Stimulated activated effector memory CD8-positive, alpha-beta T cell treated with anti-CD3 and anti-CD28 coated beads, Interleukin-12 subunit alpha, Interleukin-12 subunit beta, amount 100 ng/mL, for 72 hours (primary cell): ENCODE measurements at places on chromosomes 1 and 21.

DNA sequence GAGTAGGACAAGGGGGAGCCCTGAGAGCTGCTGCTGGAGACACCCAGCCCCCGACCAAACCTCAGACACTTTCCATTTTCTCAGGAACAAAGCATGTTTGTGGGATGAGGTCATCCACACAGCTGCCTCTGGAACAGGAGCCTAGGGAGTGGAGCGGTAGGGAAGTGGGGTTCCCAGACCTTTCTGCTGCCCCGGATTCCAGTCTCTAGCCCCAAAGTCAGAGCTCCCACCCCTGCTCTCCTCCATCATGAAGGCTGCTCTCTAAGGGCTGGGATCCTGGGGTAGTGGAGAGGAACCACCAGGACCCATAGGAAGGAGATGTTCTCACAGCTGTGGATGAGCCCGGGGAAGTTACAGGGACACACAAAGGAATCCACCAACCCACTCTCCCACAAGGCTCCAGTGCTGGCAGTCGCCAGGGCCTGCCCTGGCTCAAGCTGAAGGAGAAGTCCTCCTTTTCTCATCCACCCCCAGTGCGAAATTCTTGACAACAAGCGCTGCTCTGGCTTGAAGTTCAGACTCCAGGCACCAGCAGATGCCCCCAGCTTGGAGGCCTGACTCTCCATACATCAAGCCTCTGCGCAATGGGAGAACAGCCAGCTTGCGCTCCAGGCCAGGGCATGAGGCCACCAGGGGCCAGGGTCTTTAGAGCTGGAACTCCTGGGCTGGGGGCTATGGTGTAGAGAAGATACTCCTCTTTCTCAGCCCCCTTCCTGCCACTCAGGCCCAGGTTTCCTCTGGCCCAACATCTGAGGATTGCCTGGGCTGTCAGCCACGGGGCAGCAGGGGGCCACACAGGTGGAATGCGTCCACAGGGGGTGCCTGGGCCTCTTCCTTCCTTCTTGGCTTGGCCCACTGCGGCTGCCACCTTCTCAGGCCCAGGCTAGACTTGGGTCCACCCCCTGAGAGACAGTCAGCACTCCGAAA, 4.5 kb downstream of the FHL3 start:
- DNase-seq = no peak

- DNase-seq = no peak
These were observed 13.4 kb downstream of the LAPTM5 start for GRCh38 chr1:30744060-30744756.

DNA sequence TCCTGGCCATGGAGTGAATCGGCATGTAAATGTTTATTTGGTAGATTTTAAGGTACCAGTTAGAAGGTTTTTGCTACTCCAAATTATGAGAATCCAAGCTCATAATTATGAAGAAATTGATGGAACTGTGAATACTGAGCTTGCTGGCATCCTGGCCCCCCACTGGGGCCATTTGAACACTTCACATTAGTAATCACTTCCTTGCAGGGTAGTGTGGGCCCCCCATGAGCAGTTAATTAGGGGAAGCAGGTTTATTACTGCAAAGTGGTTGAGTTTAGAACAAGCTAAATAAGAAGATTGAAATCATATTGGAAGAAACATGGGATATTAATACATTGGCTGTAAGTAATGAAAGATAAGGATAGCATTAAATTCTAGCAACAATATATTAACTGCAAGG, 86.7 kb downstream of the S1PR1 start:
- DNase-seq = no peak

DNA sequence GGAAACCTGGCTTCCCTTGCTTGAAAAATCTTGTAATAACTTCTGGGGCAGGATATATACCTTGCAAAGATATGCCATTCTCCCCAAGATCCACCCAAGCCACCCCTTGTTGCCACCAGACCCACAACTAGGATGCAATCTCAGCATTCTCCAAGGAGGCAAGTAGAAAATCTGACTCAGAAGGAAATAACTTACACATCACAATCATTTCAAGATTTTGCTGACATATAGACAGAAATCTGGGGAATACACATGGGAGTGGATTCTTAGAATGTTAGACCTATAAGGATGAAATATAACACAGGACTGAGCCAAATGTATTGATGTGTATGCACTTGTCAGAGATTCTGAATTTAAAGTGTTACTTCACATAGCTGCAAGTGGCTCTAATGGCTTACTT, 14.8 kb upstream of the ZDHHC18 start:
- DNase-seq = no peak

GRCh38 chr1:84598418-84598817, 24.2 kb upstream of the CTBS start:
- DNase-seq = no peak

DNA sequence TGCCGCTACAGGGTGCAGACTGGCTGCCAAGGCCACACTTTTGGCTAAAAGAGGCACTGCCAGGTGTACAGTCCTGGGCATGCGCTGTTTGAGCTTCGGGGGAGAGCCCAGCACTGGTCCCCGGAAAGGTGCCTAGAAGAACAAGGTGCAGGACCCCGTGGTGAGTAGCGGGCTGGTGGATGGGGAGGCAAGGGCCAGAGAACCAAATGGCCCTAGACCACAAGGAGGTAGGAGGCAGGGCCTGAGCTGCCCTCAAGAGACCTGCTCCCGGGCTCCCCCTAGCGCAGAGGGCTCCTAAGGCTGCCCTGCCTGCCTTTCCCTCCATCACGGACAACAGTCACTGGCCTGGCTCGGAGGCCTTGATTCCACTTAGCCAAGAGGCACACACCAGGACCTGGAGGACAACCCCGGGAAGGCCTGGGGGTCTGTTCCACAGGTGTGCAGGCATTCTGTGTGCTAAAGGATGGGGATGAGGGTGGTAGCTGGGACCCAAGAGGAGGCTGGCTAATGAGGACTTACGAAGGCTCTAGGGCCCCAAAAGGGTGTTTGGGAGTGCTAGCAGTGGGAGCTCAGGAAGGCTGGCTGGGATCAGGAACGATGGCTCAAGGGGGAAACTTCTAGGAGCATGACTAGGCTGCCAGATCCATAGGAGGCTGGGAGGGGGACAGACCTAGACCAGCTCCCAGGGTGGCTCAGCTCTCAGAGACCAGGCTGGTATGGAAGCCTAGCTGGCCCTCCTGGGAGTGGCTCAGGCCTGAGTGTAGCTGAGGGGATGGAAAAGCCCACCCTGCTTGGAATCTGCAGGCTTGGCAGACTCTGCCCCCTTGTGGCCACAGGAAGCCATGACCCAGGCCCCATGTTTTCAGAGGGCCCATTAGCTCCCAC, 742 bp downstream of the ARTN start:
- peak; percentile 44 for DNase-seq

DNA sequence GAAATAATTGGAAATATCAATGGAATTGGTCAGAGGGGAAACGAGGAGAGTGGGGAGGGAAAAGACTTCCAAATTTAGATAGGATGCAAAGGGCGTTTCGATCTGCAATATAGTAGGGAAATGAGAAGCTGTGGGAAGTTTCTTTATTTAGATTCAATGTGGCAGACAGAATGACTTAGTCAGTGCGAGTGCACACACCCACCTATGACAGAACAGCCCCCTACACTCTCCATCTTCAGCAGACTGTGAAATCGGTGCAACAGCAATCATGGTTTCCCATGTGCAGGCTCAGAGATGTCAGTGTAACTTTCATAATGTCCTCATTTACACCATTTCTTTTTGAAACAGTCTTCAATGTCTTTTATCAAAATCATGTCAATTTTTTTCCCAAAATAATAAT, 46.0 kb downstream of the DIP2A start:
- DNase-seq = no peak

GRCh38 chr1:31482482-31483011, 69.5 kb downstream of the SERINC2 start:
- DNase-seq = no peak

DNA sequence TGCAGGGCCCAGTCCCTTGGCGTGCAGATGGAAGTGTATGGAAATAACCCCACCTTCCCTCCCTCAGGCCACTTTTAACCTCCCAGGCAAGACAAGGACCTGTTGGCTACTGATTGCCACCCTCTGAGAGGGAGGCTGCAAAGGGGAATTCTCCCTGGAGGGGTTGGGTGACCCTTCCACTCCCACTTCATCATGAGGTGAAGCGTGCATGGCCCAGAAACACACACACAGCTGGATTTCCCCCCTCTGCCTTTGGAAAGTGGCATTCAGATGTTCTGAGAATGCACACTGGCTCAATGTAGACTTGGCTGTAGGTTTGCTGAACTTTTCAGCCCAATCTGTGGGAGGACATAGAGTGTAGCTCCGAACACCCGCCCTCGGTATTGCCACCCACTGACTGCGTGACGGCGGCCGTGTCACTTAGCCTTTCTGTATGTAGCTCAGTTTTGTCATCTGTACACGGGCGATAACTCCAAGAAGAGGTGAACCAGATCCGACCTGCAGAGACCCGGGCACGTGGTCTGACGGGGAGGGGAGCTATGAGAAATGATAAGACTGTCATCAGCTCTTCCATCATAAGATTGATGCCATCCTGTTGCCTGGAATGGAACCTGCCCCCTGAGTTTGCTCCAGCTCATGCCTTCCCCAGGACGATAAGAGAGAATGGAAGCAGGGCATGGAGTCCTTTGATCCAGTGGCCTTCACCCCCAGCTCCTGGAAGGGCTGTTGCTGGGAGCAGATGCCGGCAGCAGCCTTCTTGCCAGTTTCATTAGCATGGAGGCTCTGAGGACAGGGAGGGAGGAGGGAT, 19.3 kb downstream of the MIIP start:
- DNase-seq = no peak

DNA sequence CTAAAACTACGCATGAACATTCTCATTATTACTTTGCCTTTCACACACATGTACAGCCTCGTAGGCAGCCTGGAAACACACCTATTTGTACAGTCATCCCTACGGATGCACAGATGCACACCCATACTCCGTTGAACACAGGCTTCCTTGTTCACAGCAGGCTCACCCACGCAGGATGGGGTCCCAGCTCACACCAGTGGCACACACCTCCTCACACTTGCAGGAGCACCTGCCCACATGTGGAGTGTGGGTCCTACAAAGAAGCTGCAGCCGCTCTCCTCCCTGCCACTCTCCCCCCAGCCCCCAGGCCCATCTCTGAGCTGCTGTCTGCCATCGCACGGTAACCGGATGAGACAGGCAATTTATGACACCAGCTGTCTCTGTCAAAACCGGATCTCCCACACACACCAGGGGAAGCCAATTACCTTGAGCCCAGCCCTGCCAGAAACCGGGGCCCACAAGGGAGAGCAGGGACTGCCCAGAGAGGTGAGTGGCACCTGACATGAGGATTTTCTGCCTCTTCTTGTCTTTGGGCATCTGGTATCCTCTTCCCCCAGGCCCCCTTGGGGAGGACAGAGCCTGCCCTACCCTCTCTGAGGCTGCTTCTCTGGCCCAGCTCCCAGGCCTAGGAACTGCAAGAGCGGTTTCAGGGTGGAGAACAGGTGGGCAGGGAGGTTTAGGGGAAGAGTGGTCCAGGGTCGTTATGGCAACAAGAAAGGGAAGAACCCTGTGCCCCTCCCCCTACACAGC, 175.4 kb downstream of the IGSF21 start:
- DNase-seq = no peak

- DNase-seq = no peak
These were observed at the start of gene PGLYRP3 for GRCh38 chr1:153312570-153313186. Gene PGLYRP3 (minus strand): TSS chr1:153312952. CDS start chr1:153310665, 2,287 bp downstream.
